ENCODE measurements at places on chromosomes 1 and 21. TPM values are rescaled to one million over a fixed set of nuclear protein-coding genes. Genes with fewer than 3 reads are reported as not detected.
A peak's percentile ranks its signal among the peaks of the same experiment; 100 is the strongest.

DNA sequence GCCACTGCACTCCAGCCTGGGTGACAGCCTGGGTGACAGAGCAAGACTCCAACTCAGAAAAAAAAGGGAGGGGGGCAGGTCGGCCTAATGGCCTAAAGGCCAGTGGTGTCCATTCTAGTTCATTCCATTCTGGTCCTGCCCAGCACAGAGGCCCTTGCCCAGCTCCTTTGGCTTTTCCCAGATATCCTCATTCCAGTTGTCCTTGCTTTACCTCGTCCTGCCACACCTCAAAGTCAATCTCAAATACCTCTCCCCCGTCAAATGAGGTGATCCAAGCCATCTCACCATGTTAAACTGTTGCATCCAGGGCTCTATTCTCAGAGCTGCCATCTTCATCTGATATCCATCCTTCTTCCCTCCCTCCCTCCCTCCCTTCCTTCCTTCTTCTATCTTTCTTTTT is 19.9 kb upstream of the PIK3CD start:
- DNase-seq, result no peak
- H3K4me3 ChIP-seq, result no peak overlapping the region
- H3K27ac ChIP-seq, result no peak overlapping the region
- H3K4me1 ChIP-seq, result no peaks in the 10 kb centered on the region

Gene TNFSF18
- total RNA-seq, result 0.29 TPM

GRCh38 chr21:34129039-34129891 is 55.9 kb downstream of the MRPS6 start:
- H3K27ac ChIP-seq, result peak overlapping the region; percentile 93
- DNase-seq, result no peak
- peaks cover 2% of the 10 kb centered on the region for H3K36me3 ChIP-seq

Gene IFNLR1
- total RNA-seq, result 0.42 TPM

Gene IRF6
- 3.8 TPM for total RNA-seq

- H3K4me1 ChIP-seq, result no peaks in the 10 kb centered on the region
- no peak for DNase-seq
- H3K27ac ChIP-seq, result no peak overlapping the region
- peaks cover 2% of the 10 kb centered on the region for H3K36me3 ChIP-seq
- no peaks in the 10 kb centered on the region for H3K27me3 ChIP-seq
Observed at GRCh38 chr1:10173582-10173981, 36.8 kb upstream of the KIF1B start.

Gene ARPC5
- total RNA-seq, result 115 TPM

All from aorta (tissue), 5 donors.